ENCODE measurements at places on chromosomes 2 and 18.

DNA sequence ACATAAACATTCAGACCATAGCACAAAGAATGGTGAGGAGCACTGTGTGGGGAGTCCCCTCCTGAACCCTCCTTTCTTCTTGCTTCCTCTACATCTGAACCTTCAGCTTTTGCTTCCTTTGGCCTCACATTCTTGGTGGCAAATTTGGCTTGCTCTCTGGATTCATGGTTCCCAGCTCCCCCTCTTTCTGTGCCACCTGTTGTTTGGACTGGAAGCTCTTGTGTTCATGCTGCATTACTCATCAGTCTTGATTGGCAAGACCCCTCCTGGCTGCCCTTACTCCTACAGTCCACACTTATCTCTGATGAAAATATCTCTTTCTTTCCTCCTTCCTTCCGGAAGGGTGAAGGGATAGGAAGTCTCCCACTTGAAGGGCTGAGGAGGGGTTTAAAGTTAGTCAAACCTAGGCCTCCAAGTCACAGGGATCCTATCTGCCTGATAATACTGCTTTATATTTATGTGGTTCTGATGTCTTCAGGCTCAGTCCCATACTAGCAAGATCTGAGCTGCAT, 70.0 kb downstream of the MYO3B start:
- DNase-seq = no peak

GRCh38 chr2:151007365-151007764, 254.3 kb downstream of the RBM43 start:
- no peak for DNase-seq

- DNase-seq = no peak
These were observed 246.1 kb downstream of the FSIP2 start for GRCh38 chr2:185984670-185985069.

- DNase-seq = no peak
These were observed 22.5 kb downstream of the MAP3K2 start for GRCh38 chr2:127365211-127365643.

- DNase-seq = no peak
These were observed 15.3 kb downstream of the BUB1 start for GRCh38 chr2:110662560-110662959.

DNA sequence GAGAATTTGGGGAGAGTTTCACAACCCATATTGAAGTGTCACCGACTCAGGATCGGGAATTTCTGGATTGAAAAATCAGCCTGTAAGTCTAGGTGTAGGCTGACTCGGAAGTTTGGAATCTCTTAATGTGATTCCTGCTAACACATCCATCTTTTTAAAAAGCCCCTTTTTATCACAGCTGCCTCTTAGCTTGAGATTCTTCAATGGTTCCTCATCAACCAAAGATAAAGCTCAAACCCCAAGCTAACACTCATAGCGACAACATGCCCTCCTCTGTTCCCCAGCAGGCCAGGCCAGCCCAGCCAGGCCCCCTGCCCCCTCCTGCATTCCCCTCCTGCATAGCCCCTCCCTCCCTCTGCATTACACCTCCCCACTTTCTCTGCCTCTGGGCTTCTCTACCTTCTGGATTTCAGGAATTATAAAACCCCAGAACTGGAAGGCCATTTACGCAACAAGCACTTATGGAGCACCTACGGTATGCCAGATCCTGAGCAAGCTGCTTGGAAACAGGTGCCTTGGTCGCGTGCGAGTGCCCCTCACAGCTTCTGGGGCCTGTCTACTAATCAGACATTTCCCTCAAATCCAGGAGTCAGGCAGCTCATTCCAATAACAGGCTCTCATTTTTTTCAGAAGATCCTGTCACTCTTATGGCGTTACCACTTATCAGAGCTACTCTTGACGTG, 63.4 kb downstream of the EMX1 start:
- no peak for DNase-seq

- no peak for DNase-seq
These were observed 184.9 kb downstream of the MYT1L start for GRCh38 chr2:2146220-2146619.

GRCh38 chr18:9038277-9038871, 64.1 kb upstream of the NDUFV2 start:
- no peak for DNase-seq

DNA sequence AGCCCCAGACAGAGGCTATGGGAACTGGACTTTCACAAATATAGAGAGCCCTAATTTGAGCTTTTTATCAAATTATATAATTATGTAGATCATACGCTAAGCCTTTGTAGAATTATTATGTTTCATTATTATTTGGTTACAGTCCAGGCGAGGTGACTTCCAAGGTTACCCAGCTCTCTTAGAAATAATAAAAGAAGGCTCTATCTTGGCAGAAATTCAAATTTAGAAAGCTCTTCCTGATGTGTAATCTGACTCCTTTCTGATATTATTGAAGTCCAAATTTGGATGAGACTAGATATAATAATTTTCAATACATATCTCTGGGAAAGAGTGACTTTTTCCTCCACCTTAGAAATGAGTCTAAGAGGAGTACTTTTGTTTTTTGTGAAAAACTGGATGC, 4.8 kb upstream of the SLC38A11 start:
- DNase-seq = no peak

GRCh38 chr2:224377751-224378700, 23.9 kb downstream of the FAM124B start:
- DNase-seq = no peak

DNA sequence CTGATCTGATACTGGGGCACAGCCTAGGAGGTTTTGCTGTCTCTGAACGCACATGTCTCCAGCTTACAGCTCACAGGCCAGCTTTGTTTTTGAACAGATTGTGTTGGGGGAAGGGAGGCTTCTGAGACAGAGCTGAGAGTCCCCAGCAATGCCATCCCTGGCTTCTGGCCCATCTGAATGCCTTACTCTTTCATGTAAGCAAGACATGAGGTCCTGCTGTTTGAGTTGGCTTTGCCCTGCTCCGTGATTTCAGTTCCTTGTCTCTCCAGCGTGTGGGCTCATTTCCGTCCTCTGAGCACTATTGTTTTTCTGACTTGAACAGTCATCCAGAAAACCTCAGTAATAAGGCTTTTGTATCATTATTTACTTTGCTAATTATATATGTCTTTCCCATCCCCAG, 194.9 kb upstream of the TNP1 start:
- DNase-seq = no peak

DNA sequence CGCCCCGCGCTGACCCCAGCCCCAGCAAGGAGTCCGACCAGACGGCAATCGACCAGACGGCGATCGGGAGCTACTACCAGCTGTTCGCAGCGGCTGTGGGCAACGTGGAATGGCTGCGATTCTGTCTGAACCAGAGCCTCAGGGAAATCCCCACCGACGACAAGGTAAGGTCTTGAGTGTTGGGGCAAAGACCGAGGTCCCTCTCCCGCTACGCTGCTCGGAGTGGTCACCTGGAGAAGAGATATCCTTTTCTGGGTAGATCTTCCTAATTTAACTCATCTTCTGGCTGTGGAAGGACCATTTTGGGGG, 704 bp downstream of the ANKRD53 start:
- DNase-seq = no peak

DNA sequence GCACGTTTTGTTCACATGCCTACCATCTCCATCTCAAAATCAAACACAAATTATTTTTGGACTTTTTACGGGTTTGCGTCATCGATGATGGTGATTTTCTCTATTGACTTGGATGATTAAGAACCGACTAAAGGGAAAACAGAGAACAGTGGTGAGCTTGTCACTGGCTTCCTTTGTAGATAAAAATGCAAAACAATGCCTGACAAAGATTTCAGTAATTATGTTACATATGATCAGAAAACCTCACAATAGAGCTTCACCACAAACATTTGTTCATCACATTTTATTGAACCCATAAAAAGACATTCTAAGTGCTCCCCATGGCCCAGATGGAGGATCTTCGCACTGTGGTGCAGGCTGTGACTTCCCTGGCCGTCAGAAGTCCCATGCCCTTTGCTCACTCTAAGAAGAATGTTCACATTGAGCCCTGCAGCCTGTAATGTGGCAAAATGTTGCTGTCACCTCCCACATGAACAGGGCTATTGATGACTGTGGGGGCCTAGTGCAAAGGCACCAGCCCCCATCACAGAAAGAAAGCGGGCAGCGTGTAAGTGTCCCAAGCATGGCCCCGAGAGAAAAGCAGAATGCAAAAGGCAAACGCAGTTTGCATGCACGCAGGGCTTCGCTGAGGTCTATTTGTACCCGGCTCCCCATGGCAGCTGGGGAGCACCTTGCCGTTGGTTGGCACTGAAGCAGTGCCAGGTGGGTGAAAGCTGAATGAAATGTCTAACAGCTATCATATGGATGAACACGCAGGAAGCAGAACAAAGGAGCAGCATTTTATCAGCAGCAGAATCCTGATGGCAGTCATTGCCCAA, 60.6 kb downstream of the BCL2 start:
- DNase-seq = no peak

DNA sequence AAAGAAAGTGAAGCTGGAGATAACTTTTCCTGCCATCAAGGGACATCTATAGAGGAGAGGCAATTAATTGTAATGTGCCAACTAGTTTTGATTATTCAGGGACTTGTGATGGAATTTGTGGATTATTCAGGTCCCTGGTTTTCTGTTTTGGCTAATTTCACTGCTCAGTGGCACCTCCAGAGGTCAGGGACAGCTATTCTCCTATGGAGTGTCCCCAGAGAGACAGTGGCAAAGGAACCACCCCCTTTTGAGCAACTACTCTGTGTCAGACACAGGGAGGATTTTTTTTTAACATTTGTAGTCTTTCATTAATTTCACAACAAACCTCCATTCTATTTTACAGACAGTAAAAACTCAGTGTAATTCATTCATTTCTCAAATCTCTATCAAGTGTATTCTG, 206.0 kb upstream of the SPRED2 start:
- DNase-seq = no peak

DNA sequence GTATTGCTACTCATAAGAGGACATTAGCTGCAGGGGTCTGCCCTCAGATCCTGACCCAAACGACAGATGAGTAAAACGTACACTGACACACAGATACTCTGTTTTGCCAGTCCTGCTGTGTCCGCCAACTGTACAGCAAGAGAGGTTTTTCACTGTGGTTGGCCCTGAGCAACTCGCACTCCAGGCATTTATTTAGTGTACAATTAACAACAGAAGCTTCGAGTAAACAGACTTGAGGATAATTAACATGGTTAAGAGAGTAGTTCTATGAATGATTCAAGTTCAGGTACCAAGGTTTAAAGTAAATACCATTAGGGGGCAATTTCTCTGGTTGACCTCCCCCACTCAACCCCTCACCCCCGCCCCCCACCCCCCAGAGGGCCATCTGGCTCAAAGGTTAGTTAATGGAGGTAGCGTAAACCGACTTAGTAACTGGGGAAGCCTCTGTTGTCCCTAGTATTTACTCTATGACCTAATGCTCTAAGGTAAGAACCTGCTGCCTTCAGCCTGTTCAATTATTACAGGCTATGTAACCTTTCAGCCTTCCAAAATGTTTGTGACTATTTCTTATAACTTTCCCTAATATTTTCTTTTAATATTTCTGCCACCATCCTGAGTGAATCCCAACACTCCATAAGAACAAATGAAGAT, 103.9 kb upstream of the XIRP2 start:
- no peak for DNase-seq

DNA sequence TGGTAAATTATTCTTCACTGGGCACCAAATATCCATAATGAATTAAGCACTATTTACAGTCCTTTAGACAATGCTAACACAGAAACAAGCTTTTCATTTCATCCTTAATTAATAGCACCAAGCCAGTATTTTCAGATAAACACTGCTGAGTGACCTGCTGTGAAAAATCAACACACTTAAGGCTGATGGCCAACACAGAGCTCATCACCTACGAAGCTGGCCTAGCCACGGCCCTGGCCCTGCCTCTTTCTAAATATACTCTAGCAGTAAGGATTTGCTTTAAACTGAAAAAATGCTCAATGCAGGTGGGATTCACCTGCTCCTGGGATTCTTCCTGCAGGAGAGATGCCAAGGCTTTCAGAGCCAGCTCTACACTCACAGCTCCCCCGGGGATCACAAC, 18.4 kb downstream of the CYB5A start:
- no peak for DNase-seq

GRCh38 chr2:48207201-48207641, 300.9 kb upstream of the FBXO11 start:
- no peak for DNase-seq

DNA sequence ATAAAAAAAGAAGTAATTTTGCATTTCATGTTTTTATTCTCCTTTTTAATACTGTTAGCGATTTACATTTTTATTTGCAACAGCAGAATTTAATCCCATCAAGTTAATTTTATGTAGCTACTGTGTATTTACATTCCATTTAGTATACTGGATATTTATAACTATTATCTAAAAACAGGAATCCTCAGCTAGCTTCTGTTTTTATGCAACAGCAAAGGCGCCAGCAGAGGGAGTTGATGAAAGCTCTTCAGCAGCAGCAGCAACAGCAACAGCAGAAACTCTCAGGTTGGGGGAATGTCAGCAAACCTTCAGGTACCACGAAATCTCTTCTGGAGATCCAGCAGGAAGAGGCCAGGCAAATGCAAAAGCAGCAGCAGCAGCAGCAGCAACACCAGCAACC, 26.2 kb upstream of the SNORC start:
- DNase-seq = no peak

GRCh38 chr2:160434254-160434948, 59.2 kb downstream of the RBMS1 start:
- no peak for DNase-seq

- DNase-seq = no peak
These were observed 115.3 kb upstream of the STON1 start for GRCh38 chr2:48414640-48414979.

DNA sequence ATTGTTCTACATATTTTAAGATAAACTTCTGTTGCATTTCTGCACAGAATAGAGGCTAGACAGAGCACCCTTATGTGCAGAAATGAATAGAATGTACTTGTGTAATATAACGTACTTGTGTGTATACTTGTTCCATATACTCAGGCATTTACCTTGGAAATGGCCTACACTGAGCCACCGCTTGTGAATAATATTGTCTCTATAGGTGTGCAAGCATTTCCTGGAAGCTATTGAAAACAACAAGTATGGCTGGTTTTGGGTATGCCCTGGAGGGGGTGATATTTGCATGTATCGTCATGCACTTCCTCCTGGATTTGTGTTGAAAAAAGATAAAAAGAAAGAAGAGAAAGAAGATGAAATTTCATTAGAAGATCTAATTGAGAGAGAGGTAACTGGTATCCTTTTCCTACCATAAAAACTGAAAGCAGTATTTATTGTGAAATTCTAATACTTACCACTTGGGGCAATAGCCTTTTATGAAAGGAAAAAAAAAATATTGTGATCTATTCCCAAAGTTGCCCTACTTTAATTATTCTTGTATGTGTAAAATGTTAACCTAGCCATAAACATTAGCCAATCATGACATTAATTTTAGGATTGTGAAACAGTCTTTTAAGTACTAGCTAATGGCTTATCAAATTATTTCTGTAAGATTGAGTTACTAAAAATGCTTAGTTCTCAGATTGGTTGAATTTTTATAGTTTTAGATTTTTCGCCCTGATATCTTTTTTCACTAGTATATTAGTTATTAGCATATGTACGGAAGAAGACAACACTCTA, 18.0 kb downstream of the ZC3H15 start:
- no peak for DNase-seq

All from activated CD4-positive, alpha-beta T cell treated with anti-CD3 and anti-CD28 coated beads, Interleukin-2, amount 50 U/mL, for 4 hours (primary cell).